ENCODE measurements at places on chromosomes 13 and 19. TPM values are rescaled to one million over a fixed set of nuclear protein-coding genes. Genes with fewer than 3 reads are reported as not detected.

Gene PEPD
- total RNA-seq = 74.8 TPM

Gene NOTCH3
- 213 TPM for total RNA-seq

Gene TMEM150B
- not detected for total RNA-seq

Gene KIR2DL4
- total RNA-seq = not detected

Gene CCNE1
- 8.3 TPM for total RNA-seq

Gene LRG1
- 1.3 TPM for total RNA-seq

Gene CD79A
- not detected for total RNA-seq

Gene SLC15A1
- not detected for total RNA-seq

Gene ERICH6B
- not detected for total RNA-seq

Gene RTBDN
- not detected for total RNA-seq

Gene UQCR11
- total RNA-seq = 84.1 TPM

Gene OSCAR
- 0.49 TPM for total RNA-seq

Gene CEACAM16
- not detected for total RNA-seq

Gene CCNA1
- 7.5 TPM for total RNA-seq

Gene ONECUT3
- total RNA-seq = not detected

Gene CYP4F3
- not detected for total RNA-seq

Gene SLC7A10
- not detected for total RNA-seq

Gene CXCL17
- not detected for total RNA-seq

Gene MYO16
- 0.16 TPM for total RNA-seq

Gene NXNL1
- total RNA-seq = not detected

Gene METTL21C
- not detected for total RNA-seq

Gene ZNF793
- total RNA-seq = 1.6 TPM

Gene FCGBP
- total RNA-seq = under 0.01 TPM

Gene LILRB1
- total RNA-seq = not detected

Gene ZNF429
- total RNA-seq = 14.6 TPM

Gene OR10H1
- not detected for total RNA-seq

Gene BAX
- 99.0 TPM for total RNA-seq

Gene SLC17A7
- total RNA-seq = not detected

Gene CEACAM6
- not detected for total RNA-seq

Gene GPR18
- total RNA-seq = not detected

Gene KASH5
- not detected for total RNA-seq

Gene ZNF154
- 2.6 TPM for total RNA-seq

Gene PPP2R1A
- 214 TPM for total RNA-seq

Gene RNF225
- not detected for total RNA-seq

Gene URI1
- total RNA-seq = 45.0 TPM
